ENCODE measurements at places on chromosomes 1 and 21.

GRCh38 chr1:247440001-247440620 lies 17.8 kb downstream of the OR2B11 start:
- no peak for DNase-seq

DNA sequence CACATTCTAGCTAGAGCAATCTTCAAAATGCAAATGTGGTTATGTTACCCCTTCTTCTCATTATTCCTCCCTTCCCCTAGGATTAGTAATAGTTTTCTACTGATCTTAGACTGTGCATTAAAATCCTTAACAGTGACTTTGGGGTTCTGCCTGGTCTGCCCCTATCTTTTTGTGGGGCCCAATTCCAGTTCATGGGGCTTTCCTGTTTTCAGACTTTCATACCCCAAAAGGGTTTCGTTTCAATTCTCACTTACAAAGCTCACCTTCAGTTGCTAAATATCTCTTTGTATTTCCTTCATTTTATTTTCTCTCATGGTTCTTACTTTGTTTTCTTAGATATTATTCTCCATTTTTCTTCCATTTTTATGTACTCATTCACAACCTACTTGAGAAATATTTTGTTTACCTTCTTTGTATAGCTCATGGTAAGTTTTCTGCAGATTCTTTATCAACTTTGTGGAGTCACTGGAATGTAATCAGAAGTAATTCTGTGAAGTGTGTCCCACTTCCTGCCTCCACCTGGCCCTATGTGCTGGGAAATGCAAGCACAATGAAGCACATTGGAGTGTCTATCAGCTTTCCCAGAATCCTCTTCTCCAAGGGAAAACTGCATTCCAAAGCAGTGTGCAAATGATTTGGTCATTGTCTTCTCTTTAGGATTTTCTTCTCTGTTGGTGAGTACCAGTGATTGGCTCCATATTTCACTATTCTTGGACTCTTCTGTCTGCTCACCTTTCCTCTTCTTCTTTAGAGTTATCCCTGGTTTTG lies 350.2 kb downstream of the ZNF326 start:
- no peak for DNase-seq

- DNase-seq: no peak
Measured at GRCh38 chr1:111404588-111404987, 22.9 kb downstream of the OVGP1 start.

DNA sequence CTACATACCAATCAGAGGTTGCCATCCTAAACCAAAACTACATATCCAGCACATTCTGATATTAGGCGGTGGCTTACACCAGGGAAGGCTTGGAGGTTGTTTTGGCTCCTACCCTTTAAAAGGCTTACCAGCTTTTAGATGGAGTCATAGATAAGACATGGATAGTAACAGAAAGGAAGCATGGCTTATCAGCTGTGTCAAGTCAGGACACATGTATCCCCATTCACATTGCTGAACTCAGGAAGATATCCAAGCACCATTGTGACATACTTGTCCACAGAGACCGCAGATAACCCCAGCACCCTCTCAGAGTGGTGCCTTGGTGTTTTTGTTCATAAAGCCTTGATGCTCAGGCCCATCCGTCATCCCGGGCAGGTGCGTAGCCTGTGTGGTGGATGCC lies 39.7 kb downstream of the ADARB1 start:
- no peak for DNase-seq

DNA sequence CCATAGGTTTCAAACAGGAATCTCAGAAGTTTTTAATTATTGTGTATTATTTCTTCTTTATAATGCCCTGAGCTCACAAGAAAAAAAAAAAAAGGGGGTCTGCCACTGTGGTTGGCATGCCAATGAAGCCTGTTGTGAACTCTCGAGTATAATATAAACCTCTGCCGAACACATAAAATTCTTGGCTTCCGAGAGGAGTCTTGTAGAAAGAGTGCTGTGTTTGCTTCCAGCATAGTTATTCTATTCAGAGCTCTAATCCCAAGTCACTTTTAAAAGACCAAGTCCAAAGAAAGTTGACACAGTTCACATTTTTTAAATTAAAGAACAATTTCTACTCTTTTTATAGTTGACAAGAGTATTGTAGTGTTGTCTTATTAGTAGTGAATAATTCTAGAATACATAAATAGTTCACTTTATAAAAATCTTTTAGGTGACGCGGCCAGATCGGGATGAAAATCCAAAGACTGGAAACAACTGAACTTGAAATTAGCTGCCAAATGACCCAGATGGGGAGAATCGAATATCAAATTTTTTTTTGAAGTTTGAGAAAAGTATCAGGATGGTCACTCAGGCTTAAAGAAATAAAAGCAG lies 293.2 kb downstream of the DUSP10 start:
- DNase-seq: no peak

DNA sequence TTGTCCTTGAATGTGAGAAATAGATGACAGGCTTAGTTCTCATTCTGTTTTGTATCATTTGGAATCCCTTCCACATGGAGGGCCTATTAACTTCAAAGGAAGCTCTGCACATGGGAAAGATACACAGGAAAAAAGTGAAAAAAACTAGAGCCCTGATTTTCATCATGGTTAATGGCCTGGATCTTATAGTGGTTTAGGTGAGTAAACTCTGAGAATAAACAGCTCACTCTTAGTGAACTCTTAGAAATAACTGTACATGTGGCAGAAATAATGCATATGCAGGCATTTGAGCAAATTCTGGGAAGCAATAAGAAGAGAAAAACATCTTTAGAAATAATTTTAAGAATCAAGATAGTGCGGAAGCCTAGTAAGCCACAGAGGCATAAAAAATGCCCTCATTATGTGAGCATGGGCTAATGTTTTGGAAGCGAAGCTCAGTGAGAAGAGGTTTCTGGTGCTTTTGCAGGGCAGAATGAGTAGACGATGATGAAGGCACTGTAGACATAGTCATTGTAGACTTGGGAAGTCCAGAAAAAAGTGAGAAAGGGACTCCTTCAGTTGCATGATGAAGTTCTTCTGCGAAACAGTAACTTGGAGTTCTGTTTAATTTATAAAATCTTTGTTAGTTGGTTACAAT lies 279.9 kb downstream of the DNM3 start:
- DNase-seq: no peak

DNA sequence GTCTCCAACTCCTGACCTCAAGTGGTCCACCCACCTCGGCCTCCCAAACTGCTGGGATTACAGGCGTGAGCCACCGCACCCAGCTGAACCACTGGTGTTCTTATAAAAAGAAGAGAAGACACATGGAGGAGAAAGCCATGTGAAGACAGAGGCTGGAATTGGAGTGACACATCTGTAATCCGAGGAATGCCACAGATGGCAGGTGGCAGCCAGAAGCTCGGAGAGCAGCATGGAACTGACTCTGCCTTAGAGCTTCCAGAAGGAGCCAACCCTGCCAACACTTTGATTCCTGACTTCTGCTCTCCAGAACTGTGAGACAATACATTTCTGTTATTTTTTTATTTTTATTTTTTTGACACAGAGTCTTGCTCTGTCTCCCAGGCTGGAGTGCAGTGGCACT lies 59.0 kb upstream of the ATP2B4 start:
- no peak for DNase-seq

DNA sequence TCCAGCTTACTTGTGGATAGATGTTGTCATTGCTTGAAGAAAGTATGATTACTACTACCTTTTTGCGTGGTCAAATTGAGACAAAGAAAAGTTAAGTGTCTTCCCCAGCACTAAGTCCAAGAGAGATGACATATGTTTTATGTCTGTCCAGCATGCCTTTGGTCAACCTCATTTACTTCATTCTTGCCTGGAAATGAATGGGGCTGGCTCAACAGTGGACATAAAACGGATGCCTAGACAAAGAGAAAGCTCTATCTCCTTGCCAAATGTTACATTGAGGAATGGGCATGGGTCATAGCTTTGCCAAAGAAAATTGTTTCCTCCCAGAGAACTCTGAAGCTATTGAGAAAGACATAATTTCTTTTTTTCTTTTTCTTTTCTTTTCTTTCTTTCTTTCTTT lies 82.4 kb upstream of the PLPPR4 start:
- DNase-seq: no peak

DNA sequence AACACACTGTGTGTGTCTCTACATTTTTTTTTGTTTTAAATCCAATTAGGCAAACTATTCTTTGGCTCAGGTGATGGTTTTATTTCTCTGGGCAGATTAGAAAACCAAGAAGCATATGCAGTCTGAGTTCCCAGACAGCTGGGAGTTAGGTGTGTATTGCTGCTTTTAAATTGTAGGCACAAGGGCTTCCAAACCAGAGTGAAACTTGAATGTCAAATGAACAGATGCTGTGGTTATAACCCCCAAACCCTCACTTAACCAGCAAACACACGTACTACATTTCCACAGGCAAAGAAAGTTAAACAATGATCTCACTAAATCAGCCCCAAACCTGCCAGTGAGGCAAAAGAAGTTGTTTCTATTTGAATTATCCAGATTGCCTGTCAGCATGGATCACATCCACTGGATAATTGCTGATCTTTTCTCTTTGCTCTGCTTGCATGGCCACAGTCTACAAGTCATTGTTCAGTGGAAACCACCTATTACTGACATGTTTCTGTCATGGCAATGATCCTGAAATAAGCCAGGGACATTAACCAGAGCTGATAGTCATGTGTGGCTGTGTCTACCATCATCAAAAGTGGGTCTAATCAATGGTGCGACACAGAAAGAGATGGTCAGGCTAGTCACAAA lies 576.5 kb upstream of the PLXNA2 start:
- DNase-seq: no peak

DNA sequence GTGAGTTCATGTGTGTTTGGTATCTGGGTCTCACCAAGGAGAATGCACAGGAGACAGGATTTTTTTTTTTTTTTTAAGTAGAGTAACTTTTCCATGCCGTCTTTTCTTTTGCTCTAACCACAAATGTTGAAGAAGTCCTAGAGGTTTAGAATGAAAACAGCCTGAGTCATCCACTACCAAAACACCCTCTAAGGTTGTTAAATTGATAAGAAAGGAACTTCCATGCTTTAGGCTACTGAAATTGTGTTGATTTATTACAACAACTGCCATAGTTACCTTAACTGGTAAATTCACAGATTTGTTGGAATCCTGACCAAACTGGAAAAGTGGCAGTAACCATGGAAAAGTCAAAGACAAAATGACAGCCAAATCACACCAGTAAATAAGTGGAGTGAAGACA lies 375.6 kb downstream of the AMY1C start:
- DNase-seq: no peak

- DNase-seq: peak; percentile 79
Measured at GRCh38 chr1:179706339-179706941, 36.7 kb upstream of the FAM163A start.

GRCh38 chr1:215891266-215892057 lies 324.4 kb downstream of the KCTD3 start:
- no peak for DNase-seq

- no peak for DNase-seq
Measured at GRCh38 chr1:73673971-73674370, 524.0 kb downstream of the LRRIQ3 start.

GRCh38 chr1:108663074-108663473 lies 2.2 kb upstream of the HENMT1 start:
- no peak for DNase-seq

- no peak for DNase-seq
Measured at GRCh38 chr1:226966683-226967082, 26.6 kb downstream of the COQ8A start.

- no peak for DNase-seq
Measured at GRCh38 chr1:153561466-153561985, 4.1 kb downstream of the S100A2 start.

DNA sequence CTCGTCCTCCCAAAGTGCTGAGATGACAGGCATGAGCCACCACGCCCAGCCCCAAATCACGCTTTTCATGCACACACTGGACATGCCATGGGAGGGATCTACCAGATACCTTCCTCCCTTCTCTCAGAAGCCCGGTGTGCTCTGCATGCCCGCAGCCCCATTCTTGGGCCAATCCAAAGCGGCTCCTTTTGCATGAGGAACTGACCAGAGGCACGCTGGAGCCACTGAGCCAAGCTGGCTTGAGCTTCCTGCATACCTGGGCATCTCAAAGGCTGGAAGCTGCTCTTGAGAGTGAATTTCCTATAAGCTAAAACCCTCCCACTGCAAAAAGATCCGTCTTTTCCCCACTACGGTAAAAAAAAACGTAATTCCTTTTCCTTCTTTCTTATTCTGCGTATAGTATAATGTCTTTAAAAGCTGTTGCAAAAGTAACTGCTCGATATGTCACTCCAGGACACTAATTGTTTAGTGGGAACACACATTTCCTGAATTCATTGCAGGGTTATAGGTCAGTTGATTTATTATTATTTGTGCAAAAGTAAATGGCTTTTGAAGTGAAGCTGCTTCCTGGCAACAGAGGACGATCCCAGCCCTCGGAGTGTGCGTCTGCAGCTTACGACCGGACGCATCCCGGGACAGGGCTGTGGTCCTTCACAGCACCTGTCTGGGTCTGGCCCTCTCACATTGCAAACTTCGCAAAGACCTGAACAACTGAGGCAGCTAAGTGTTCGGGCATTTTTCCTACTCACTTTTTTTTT lies 61.8 kb upstream of the ETS2 start:
- DNase-seq: peak; percentile 46

Data from renal pelvis (tissue), 12 donors.